ENCODE measurements at places on chromosomes 11 and 22.

- DNase-seq, result peak; percentile 74
Observed at GRCh38 chr11:10777806-10778205, 26.8 kb downstream of the CTR9 start.

- DNase-seq, result no peak
Observed at GRCh38 chr11:129427816-129428406, 52.3 kb downstream of the BARX2 start.

- DNase-seq, result no peak
Observed at GRCh38 chr22:41140365-41140957, 48.1 kb downstream of the EP300 start.

DNA sequence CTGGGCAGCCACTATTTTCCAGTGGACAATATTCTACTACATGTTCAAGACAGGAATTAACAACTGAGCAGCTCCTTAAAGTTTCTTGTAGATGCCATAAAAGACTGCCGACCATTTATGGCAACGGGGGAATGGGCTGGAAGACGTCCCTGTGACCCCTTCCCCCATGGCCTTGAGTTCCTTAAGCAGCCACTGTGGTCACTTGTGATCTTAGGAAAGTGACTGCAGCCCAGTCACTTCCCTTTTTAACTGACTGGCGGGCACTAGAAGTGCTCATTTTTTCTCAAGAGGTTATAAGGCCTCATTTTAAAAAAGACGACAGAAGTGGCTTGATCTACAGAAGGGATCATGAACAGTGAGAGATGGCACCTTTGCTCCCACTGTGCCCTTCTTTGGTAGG lies 153.2 kb upstream of the NARS2 start:
- peak; percentile 4 for DNase-seq

DNA sequence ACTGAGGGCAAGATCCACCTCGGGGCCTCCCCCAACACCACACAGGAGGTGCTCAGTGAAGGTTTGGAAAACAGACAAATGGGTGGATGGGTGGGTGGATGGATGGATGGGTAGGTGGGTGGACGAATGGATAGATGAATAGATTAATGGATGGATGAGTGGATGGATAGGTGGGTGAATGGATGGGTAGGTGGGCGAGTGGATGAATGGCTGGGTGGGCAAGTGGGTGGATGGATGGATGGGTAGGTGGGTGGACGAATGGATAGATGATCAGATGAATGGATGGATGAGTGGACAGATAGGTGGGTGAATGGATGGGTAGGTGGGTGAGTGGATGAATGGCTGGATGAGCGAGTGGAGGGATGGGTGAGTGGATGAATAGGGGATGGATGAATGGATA lies 863 bp upstream of the PRR33 start:
- no peak for DNase-seq

DNA sequence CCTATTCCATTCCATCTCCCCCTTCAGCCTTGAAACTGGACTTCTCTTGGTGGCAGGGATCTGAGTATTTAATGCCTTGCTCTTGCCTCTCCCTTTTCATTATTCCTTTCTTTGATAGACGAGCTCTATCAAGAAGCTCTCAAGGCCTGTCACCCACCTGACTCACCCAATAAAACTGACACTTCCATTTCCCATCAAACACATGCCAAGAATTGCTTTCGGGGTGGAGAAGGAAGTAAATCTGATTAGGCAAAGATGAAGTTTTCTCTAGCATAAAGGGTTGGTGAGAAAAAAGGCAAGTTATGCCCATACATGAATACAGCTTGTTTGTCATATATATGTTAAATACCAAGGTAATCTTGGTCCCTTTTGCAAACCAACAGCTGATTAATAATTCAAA lies 34.9 kb upstream of the MYEOV start:
- DNase-seq, result no peak

GRCh38 chr11:69075421-69076128 lies 26.8 kb downstream of the TPCN2 start:
- DNase-seq, result no peak

- DNase-seq, result peak; percentile 72
Observed at GRCh38 chr11:73372375-73372993, 3.7 kb upstream of the RELT start.

- DNase-seq, result no peak
Observed at GRCh38 chr11:124581817-124582216, 12.0 kb downstream of the OR8A1 start.

DNA sequence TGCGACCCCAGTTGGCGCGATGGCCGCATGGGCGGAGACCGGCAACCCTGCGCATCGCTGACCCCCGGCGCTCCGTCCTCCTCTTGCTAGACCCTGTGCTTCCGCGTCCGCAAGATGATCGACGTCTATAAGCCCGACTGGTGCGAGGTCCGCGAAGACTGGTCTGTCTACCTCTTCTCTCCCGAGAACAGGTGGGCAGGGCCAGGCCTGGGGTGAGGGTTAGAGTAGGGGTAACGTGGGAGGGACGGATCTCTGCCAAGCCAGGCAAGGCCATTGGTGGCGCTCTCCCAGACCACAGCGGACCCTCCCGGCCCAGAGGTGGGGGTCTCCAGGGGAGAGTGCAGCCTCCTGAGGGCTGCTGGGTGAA lies 92.1 kb downstream of the CACNA1I start:
- DNase-seq, result no peak

All from HL-60 (cell line).